HT-29 (cell line): ENCODE measurements at places on chromosomes 2 and 18. TPM values are rescaled to one million over a fixed set of nuclear protein-coding genes. Genes with fewer than 3 reads are reported as not detected.
A peak's percentile ranks its signal among the peaks of the same experiment; 100 is the strongest.

MARS2 gene
- 16.1 and 17.2 TPM in 2 replicates for total RNA-seq

- no peak for DNase-seq
Observed at GRCh38 chr2:234816056-234816455, 135.8 kb upstream of the SH3BP4 start.

UGT1A3 gene
- total RNA-seq, result 1.2 and 1.6 TPM in 2 replicates

PLCL1 gene
- 0.08 and 0.13 TPM in 2 replicates for total RNA-seq

GCKR gene
- total RNA-seq, result 0.76 and 1.4 TPM in 2 replicates

GRCh38 chr2:239674981-239675825, 274.4 kb upstream of the HDAC4 start:
- no peak for DNase-seq

DNA sequence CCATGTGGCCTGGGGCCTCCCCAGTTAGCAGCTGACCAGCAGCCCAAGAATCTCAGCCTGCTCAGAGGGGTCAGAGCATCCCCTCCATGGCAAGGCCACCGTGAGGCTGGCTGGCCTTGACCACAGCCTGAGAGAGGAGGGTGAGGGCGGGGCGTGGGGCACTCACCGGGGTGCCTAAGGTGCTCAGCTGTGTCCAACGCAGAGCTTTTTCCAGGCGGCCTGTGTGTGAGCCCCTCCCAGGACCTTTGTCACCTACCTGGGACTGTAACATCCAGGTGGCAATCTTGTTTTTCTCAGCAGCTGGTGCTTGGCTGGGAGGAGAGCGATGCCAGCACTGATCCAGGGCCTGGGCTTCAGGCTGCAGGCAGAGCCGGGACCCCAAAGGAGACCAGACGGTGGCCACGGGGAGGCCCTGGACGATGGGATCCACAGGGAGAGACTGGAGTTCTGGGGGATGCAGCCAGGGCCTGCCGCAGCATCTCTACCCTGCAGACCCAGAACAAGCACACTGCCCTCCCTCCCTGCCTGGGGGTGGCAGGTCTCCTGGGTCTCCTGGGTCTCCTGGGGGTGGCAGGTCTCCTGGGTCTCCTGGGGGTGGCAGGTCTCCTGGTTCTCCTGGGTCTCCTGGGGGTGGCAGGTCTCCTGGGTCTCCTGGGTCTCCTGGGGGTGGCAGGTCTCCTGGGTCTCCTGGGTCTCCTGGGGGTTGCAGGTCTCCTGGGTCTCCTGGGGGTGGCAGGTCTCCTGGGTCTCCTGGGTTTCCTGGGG, 12.3 kb downstream of the SNED1 start:
- no peak for DNase-seq

- no peak for DNase-seq
Observed at GRCh38 chr18:79507076-79507545, 111.4 kb downstream of the NFATC1 start.

ATP8B1 gene
- 25.8 and 34.0 TPM in 2 replicates for total RNA-seq

HOXD4 gene
- total RNA-seq, result not detected in 2 replicates

DNA sequence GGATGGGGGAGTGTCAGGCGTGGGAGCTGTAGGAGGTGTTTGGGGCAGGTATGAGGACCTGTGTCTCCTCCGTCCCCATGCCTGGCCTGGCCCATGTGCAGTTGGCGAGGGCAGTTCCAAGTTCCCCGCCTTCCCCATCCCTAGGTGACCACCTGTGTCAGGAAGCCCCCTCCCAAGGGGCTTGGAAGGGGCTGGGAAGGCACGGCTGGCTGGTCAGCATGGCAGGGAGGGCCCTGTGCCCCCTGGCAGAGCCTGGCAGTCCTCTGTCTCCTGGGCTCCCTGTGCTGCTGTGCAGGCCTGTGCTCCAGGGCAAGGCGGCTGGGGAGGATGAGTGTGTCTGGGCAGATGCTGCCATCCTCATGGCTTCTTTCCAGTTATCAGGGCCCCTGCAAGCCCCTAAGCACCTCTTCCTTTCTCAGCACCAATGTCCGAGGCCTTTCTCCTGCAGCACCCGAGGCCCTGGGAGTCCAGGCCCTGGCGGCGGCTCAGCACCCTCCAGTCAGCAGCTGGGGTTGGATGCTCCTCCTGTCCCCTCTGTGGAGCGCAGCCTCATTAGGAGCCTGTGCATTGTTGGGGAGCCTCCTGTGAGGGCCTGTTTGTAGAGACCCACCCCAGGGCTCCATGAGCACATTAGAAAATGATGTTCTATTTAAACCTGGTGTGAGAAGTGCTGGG, 101.7 kb downstream of the FAM210A start:
- no peak for DNase-seq

GPR35 gene
- 176 and 180 TPM in 2 replicates for total RNA-seq

IL36G gene
- not detected in 2 replicates for total RNA-seq

POLR1B gene
- total RNA-seq, result 33.0 and 33.5 TPM in 2 replicates

GRCh38 chr2:199693861-199694260, 157.1 kb downstream of the FTCDNL1 start:
- no peak for DNase-seq

CFAP65 gene
- not detected in 2 replicates for total RNA-seq

DNA sequence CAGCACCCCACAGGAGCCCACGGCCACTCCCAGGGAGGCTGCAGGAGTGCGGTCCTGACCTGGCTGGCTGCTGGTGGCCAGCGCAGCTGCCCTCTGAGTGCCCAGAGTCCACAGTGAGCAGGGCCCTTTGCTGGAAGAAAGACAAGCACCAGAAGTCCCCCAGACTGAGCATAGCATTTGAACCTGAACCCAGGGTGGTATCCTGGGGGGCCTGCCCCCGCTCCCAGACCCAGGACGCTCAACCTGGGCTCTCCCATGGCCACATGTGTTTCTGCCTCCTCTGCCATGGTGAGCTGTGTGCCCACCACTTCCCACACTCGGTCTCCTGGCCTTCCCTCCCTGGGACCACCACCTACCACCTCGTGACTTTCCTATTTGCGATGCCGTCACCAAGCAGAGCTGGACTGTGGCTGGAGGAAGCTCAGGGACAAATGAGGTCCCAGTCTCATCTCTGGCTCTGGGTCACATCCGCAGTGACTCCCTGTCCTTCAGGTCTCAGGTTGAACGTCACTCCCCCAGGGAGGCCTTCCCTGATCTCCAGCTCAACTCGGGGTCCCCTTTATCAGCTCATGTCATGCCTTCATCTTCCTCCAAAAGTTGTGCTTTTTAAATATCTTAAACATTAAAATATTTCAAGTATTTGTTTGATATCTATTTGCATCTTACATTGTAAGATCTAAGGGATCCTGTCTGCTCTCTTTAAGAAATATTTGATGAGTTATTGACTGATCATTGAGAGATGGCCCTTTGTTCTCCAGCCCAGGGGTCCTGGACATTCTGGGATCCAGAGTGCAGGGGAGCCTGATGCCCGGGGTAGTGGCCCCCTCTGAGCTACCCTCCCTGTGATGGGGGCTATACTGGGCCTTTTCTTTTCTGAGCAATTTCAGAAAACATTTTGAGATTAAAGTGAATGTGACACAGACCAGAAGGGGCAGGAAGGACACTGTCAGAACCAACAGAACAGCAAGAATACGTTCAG, 16.4 kb upstream of the GPR55 start:
- no peak for DNase-seq

DNA sequence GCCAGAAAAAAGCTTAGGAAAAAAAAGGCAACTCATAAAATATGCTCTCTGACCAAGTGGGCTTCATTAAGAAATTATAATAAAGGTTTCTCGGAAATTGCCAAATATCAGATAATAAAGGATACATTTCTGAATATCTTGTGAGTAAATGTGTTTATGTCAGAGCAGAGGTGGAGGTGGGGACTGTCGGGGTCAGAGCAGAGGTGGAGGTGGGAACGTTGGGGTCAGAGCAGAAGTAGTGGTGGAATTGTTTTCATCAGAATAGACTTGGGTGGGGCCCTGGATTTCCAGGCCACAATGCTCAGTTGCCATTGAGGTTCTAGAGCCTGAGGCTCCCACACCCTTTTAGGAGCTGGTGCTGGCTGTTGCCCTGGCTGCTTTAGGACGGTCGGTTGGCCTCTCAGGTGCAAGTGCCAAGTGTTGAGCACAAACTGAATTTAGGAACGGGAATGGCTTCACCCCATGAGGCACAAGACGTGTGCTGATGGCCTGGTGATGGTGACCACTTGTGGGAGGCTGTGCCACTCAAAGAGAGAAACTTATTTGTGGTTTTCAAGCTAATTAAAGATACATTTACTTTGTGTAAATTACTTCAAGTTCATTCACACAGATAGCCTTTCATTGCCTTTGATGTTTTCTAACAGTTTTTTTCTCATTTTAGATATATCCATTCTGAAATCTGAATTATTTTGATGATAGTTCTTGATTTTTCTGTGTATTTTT, 131.5 kb downstream of the ATP9B start:
- no peak for DNase-seq

- DNase-seq, result no peak
Observed at GRCh38 chr2:3443083-3443482, 63.6 kb downstream of the TRAPPC12 start.

BOK gene
- 50.4 and 54.8 TPM in 2 replicates for total RNA-seq

DNA sequence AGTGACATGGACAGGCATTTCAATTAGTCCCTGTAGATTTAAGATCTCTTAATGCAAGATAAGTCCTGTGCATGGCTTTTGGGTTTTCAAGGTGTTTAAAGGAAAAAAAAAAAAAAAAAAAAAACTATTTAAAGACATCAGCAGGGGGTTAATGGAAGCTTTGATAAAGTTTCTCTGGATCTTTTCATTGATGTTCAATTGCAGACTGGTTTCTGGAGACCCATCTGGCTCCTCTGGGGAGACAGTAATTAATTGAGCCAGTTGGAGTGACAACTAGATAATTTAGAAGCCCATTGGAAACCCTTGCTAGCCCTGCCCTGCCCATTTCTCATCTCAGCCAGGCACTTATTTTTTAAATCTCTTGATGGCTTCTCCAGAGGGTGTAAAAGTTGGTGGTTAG, 98.7 kb downstream of the EPHA4 start:
- no peak for DNase-seq

GRCh38 chr2:14702258-14702657, 69.7 kb downstream of the LRATD1 start:
- no peak for DNase-seq

DNA sequence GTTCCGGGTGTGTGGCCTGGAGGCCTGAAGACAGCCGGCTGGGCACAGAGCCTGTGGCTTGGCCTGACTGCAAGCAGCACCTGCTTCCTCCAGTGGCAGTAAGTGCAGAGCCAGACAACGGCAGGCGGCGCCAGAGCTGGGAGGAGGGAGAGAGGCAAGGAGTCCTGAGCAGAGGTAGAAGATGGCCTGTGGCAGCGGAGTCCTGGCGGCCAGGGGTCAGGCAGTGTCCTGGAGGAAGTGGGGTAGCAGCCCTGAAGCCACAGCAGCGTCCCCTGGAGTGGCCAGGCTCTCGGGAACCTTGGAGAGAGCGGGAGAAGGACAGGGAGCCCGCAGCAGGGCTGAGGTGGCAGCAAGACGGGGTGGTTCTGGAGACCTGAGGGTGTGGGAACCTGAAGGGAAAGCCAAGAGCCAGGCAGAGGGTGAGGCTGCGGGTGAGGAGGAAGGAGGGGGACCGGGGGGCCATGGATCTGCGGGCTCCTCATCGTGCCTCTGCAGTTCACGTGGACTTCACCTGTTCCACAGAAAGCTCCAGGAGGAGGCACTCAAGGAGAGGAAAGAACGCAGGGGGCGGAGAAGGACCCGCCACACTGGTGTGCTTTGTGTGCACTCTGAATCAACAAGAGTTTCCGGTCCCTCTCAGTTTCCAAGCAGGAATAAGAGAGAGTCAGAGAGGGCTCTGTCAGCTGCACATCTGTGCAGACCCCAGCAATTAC, 85.9 kb downstream of the USP40 start:
- peak; percentile 88 for DNase-seq

TBR1 gene
- not detected in 2 replicates for total RNA-seq

GRCh38 chr2:188798159-188798558, 176.0 kb upstream of the COL3A1 start:
- DNase-seq, result no peak

DNA sequence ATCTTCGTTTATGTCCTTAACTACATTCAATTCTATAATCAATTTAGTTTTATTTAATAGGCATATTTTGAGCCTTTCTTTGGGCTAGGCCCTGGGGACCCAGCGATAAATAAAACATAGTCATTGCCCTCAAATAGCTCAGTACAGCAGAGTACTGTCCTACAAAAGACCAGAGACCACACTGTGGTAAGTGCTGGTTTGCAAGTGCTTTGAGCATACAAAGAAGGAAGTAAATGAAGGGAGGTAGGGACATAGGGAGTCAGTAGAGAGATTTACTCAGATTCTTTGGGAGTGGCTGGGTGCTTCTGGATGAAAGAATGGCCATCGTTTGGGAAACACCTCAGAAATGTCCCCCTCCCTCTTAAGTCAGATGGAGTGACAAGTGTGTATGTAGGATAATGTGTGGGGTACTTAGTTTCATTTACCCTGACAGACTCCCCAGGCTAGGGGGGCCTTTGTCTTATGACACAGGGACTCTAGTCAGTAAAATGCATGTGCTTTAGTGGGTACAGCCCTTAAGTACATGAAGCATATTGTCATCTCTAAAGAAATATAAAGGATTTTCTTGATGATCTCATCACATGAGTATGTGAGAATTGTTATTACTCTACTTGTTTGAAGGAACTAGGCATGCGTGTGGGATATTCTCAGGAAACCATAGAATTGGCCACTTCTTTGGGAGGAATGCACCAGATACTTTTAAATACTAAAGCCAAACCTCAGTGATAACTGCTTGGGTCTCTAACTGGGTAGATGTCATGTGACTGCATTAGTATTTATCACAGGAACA, 35.1 kb downstream of the MAPRE2 start:
- no peak for DNase-seq

STPG4 gene
- 6.9 and 7.1 TPM in 2 replicates for total RNA-seq
